ENCODE measurements at places on chromosomes 5 and 9.

GRCh38 chr5:151115272-151115905 is 34.6 kb upstream of the TNIP1 start:
- peak; percentile 90 for DNase-seq

- no peak for DNase-seq
Observed at GRCh38 chr5:124979251-124979650, 232.8 kb upstream of the ZNF608 start.

- DNase-seq: no peak
Observed at GRCh38 chr9:127885508-127886281, 8.2 kb upstream of the AK1 start.

- peak; percentile 38 for DNase-seq
Observed at GRCh38 chr9:134886413-134886913, 5.9 kb downstream of the FCN2 start.

- peak; percentile 75 for DNase-seq
Observed at GRCh38 chr5:158174918-158175851, 316.2 kb upstream of the CLINT1 start.

- DNase-seq: no peak
Observed at GRCh38 chr5:65262096-65262495, 219.6 kb downstream of the ADAMTS6 start.

GRCh38 chr5:77936365-77936693 is 160.2 kb upstream of the TBCA start:
- DNase-seq: no peak

GRCh38 chr9:80496901-80497556 is 925.3 kb downstream of the TLE4 start:
- no peak for DNase-seq

GRCh38 chr9:113183956-113184488 is 33.2 kb downstream of the SLC31A2 start:
- DNase-seq: no peak

- no peak for DNase-seq
Observed at GRCh38 chr9:33229359-33230114, 10.4 kb upstream of the SPINK4 start.

- DNase-seq: no peak
Observed at GRCh38 chr5:38237681-38238080, 20.7 kb upstream of the EGFLAM start.

GRCh38 chr5:142095651-142096330 is 12.8 kb upstream of the NDFIP1 start:
- DNase-seq: peak; percentile 83

GRCh38 chr5:32471784-32472183 is 27.2 kb upstream of the ZFR start:
- DNase-seq: no peak

- no peak for DNase-seq
Observed at GRCh38 chr5:5751987-5752386, 329.5 kb downstream of the ICE1 start.

DNA sequence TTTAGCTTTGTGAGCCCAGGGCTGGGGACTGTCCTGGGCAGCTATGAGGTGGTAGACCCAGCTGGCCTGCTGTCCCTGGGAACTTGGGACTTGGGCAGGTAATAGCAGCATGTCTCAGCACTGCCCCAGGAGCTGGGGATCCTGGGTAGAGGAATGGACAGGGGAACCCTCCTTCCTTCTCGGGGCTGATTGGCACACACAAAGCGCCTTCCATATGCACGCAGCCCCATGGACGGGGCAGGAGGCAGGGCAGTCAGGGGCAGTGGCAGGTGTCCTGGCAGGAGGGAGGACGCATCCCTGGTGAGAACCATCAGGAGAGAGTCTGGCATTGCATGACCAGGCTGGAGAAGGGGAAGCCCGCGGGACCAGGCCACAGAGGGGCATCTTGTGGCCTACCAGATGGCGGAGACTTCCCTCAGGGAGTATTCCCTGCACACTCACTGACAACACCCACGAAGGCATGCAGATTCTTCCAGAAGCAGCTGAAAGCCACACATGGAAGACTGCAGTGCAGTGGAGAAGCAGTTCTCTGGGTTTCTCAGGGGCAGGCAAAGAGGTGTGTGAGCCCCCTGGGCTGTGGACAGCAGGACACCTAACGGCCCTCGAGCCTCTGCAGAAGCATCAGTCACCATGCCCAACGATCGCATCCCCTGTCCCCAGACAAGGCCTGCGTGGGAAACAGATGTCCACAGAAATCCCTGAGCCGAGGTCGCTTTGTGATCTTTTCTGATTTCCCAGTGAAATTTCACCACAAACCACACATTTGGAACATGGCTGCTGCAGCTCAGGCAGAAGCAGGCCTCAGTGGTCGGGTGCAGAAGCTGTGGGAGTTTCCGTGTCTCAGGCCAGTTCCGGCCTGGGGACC is 7.0 kb upstream of the NKD2 start:
- no peak for DNase-seq

GRCh38 chr9:134029248-134030226 is 4.3 kb downstream of the BRD3OS start:
- DNase-seq: no peak

GRCh38 chr5:163564321-163564938 is 59.0 kb downstream of the MAT2B start:
- peak; percentile 83 for DNase-seq

GRCh38 chr9:130805510-130806326 is 29.3 kb upstream of the ABL1 start:
- DNase-seq: no peak

DNA sequence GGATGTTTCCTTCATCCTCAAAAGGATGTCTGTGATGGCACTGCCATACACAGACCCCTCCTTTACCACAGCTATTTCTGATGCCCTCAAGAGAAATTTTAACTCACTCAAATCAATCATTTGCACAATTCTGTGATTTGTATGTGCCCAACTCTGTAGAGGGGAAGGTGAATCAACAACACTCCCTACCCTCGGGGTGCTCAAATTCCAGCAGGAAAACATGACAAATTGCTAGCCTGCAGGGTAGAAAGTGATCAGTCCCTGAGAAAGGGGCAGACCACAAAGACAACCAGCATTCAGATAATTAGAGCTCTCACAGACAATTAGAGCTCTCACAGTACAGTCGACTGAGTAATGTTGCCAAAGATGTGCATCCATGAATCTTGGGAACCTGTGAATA is 45.3 kb upstream of the FOXE1 start:
- DNase-seq: no peak

GRCh38 chr5:45491368-45491767 is 204.8 kb downstream of the HCN1 start:
- DNase-seq: no peak

GRCh38 chr5:31157720-31158119 is 35.8 kb upstream of the CDH6 start:
- DNase-seq: no peak

DNA sequence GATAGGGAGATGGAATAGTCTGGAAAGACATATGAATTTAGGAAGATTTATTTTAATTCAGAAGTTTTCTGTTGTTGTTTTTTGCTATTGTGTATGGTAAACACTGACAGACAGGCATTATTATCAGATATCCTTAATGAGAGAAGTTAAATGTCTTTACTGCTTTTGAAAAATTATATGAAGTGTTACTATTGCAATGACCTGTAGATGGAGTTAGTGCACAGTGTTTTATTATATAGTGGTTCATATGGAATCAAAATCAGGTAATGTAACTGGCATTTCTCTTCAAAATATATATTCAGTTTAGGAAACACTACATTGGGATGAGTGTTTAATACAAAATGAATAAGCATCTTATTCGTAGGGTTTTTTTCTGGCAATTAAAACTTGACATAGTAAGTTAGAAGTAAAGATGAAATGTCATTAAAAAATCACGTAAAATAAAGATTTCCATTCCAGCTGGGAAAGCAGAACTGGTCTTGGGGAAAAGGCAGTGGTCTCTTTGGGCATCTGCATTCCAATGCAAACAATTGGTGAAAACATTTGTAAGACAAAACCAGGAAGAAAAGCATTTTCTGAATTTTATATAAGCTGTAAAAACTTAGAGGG is 3.9 kb downstream of the GABRA1 start:
- DNase-seq: no peak

- DNase-seq: no peak
Observed at GRCh38 chr9:28203036-28203435, 629.8 kb upstream of the C9orf72 start.

GRCh38 chr5:137145721-137146120 is 353.4 kb downstream of the SPOCK1 start:
- no peak for DNase-seq

GRCh38 chr5:54207566-54207965 is 102.8 kb downstream of the ARL15 start:
- no peak for DNase-seq

DNA sequence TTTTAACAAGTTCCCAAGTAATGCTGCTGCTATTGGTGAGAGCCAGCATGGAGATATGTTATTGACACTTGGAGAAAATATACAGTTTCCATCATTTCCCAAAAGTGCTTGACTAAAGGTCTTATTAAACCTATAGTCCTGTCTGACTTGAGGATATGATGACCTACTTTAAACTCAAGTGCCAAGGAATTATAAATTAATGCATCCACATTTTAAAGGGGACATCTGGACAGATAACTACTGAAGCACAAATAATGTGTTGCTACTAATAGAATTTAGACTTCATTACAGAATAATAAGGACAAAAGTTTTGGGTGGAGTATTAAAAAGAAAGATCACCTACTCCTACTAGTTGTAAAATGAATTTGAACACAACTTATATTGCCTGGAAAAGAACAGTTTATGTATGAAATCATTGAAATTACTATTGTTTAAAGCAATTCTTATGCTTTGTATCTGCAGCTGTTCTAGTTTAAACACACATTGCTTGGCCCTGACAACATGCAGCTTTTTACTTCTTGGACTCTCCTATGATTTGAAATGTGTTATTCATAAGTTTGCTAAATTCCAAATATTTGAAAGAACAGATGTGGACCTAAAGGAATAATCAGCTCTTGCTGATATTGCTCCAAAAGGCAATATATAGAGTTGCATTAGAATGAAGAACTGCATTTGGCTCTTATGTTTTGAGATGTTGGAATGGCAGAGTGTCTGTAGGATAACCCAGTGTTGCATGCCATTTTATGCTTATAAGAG is 73.4 kb downstream of the SGCD start:
- DNase-seq: no peak

DNA sequence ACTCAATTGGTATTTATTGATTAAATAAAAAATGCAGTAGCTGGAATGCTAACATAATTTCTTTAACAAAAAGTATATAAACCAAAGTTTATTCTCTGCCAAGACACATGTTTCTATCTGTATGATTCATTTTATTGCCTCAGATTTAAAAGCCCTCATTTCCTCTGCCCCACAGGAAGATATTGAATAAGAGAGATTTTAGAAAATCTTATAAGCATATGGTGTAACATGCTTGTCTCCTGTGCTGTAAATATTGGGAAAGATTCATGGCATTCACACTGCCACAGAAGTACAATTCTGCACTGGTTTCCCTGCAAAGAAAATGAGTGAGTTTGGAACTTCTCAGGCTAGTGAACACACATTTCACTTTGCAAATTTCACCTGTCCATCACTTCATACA is 134.9 kb upstream of the FBXL7 start:
- DNase-seq: no peak

DNA sequence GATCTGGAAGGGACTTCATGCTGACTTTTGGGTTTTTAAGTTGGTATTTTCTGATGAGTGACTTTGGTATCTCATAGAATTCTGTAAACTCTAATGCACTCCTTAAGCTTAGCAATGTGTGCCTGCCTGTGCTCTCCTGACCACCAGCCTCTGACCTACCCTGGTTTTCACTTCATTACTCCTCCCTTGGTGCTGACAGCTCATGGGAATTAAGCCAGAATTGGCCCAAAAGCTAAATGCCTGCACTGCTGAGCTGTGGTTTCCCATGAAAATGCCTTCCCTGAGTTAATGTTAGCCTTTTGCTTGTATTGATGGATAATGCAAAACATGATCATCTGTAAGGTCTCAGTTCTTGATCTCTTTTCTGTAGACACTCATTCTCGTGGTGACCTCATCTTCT is 308.0 kb downstream of the DOCK8 start:
- DNase-seq: no peak

- DNase-seq: no peak
Observed at GRCh38 chr5:114789773-114790402, 379.8 kb downstream of the TRIM36 start.

GRCh38 chr5:33300209-33300742 is 140.5 kb upstream of the TARS1 start:
- no peak for DNase-seq

DNA sequence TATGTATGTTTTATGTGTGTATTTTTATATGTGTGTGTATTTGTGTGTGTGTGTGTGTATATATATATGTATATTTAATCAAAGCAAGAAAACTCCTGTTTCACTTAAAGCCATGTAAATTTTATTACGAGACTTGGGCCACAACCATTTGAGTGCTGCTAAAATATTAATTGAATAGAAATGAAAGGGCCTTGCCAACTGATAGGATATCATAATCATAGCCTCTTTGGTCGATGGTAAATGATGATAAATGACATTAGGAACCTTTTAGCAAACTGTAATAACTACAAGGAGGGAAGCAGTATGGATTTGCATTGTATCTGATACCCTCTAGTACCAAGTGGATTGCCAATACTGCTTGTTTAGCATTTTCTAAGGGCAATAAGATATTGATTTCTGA is 7.9 kb downstream of the TLE4 start:
- no peak for DNase-seq

DNA sequence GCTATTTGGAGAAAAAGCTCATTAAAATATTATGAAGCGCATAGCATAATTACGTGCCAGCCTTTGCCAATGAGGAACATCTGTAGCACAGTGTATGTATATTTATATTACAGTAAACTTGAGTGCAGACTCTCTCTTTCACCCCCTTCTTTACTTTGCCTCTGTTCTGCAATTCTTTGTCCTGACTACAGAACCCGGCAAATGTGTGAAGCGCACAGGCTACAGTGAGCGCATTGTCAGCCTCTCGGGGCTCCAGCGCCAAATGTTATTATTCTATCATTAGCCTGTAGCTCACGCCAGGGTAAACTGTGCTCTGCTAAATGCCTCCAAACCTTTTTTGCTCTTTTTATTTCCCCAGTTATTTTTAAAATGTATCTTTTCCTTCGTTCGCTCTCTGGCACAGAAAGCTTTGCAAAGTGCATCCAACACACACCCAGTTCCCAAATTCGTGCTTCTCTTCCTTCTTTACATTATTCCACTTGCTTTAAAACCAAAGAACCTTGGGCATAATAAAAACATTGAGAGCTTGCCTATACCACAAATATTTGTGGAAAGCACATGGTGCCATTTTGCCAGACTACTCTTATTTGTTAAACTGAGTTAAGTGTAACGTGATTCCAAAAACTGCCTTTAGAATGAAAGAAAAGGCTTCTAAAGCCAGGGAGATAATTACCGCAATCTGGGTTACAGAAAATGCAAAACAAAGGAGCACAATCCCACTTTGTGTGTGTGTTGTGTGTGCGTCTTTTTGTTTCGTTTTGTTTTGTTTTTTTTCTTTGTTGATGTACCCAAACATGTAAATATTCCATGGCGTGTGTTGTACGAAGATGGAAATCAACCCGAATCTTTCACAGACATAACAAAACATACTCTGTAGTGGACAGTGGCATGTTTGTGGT is 164.1 kb upstream of the MPDZ start:
- DNase-seq: no peak

GRCh38 chr5:56685503-56686217 is 129.7 kb upstream of the MAP3K1 start:
- no peak for DNase-seq

DNA sequence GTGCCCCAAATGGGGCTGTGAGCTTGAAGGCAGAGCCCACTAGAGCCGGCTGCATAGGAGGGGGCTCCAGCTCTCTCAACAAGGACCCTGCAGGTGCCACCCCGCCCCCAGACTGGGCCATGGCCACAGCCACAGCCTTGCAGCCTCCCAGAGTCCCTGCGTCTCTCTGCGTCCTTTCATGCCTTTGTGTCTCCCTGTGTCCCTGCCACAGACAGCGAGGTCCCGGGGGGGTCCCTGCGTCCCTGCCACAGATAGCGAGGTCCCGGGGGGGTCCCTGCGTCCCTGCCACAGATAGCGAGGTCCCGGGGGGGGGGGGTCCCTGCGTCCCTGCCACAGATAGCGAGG is 6.3 kb downstream of the NOXA1 start:
- DNase-seq: no peak
